ENCODE measurements at places on chromosomes 12 and 14. TPM values are rescaled to one million over a fixed set of nuclear protein-coding genes. Genes with fewer than 3 reads are reported as not detected.
A peak's percentile ranks its signal among the peaks of the same experiment; 100 is the strongest.

DNA sequence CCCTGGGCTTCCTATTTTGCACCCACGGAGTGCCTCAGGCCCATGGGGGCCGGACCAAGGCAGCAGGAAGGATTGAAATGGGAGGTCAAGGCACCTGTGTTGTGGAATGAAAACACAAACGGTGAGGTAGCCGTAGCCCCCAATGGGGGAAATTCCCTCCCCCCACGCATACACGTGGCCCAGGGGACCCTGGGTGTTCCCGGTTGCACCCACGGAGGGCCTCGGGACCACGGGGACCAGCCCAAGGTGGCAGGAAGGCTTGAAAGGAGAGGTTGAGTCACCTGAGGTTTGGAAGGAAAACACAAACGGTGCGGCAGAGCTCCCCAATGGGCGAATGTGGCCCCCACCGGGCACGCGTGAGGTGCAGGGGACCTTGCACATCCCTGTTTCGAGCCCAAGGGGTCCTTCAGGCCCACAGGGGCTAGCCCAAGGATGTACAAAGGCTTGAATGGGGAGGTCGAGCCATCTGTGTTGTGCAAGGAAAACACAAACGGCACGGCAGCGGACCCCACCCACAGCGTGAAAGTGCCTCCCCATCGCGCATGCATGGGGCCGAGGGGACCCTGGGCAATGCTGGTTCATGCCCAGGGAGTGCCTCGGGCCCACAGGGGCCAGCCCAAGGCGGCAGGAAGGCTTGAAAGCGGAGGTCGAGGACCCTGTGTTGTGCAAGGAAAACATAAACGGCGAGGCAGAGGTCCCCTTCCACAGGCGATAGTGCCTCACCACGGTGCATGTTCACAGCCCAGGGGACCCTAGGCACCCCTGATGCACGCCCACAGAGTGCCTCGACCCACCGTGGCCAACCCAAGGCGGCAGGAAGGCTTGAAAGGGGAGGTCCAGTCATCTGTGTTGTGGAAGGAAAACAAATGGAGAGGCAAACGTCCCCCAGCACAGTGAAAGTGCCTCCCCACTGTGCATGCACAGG, 376.7 kb downstream of the ALG10 start:
- DNase-seq, result peak; percentile 15

- no peak for DNase-seq
Observed at GRCh38 chr12:99042226-99042625, 397.1 kb downstream of the APAF1 start.

DNA sequence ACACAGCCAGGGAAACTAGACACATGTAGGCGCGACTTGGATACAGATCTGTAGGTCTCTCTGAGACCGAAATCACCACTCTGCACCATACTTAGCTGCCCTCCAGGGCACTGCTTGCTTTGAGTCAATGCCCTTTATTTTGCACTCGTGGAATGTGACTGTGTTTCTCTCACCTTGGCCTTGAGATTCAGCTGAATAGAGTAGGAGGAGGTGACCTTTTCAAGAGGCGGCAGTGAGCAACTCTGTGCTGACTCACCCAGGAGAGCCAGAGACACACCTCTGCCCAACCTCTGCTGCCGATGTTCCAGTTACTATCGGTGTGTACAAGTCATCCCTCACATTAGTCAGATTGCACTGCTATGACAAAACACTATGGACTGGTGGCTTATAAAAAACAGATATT, 583.4 kb downstream of the VRK1 start:
- DNase-seq, result peak; percentile 76

DNA sequence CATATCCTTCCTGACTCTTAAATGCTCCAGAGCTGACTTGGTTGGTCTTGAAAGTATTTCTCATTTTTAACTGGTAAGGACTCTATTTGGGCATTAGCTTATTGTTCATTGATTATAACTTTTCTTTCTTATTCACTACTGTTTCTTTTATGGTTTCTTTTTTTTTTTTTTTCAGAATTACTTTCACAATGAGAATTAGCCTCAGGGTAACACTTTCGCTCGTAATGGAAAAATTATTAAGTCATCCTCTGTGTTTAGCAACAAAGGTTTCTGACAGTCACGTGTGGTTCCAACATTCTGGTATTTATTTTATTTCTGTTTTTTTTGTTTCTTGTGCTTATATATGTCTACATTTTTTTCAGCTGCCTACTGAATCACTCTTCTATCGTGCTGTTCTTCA, 80.0 kb downstream of the METTL25 start:
- DNase-seq, result no peak

GRCh38 chr14:53955671-53956426, 776 bp downstream of the BMP4 start:
- no peak for DNase-seq

DNA sequence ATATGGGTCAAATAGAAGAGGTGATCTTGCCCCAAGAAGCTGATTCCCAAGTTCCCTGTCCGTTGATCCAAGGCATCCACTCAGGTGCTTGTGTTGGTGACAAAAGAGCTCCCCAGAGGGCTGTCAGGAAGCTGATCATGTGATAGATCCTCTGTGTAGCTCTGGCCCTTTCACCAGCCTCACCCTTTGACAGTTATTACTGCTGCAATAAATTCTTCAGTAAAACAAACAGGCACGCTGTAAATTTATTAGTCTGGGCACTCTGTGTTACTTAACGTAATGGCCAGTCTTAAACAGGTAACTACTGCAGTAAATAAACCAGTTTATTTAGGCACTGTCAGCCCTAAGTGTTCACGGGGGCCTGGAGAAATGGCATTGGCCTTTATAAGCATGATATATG, 473.9 kb downstream of the BCL11B start:
- DNase-seq, result no peak

The TMEM229B gene
- total RNA-seq, result 5.1 TPM

GRCh38 chr14:66650491-66650911, 142.6 kb downstream of the GPHN start:
- no peak for DNase-seq

DNA sequence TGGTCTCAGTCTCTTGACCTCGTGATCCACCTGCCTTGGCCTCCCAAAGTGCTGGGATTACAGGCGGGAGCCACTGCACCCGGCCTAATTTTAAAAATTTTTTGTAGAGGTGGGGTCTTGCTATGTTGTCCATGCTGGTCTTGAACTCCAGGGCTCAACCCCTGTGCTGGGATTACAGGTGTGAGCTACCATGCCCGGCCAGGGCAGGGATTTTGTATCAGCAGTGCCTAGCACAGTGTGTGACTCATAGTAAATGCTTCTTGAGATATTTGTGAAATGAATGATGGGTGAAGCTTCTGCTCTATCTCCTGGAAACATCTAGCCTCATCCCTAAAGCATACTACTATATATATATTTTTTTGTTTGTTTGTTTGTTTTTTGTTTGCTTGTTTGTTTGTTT, 36.5 kb downstream of the CCDC63 start:
- DNase-seq, result no peak

Measured in activated CD8-positive, alpha-beta memory T cell treated with anti-CD3 and anti-CD28 coated beads, Interleukin-2, amount 10 ng/mL, durations not matched to agents 7 days and 5 days (primary cell).